ENCODE measurements at places on chromosomes 3 and 15.

DNA sequence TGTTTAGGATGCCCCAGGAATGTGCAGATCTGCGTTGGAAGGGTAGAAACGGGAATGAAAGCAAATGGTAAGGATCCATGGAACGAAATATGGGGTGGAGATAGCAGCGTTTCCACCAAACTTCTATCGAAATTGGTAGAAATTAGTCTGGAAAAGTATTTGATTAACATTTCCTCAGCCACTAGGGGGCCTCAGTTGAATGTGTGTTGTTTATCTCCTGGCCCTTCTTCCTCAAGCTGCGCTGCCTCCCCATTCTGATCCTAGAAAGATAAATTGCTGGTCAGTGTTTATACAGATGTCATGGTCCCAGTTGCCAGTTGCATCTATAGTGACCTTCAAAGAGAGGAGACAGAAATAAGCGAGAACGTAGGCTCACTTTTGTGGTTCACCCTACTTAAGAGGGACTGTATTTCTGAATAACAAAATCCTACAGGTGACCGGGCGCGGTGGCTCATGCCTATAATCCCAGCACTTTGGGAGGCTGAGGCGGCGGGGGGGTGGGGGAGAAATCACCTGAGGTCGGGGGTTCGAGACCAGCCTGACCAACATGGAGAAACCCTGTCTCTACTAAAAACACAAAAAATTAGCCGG is 457.1 kb downstream of the SQOR start:
- no peak for DNase-seq

- no peak for DNase-seq
These were observed 37.7 kb downstream of the MESD start for GRCh38 chr15:80951941-80952340.

DNA sequence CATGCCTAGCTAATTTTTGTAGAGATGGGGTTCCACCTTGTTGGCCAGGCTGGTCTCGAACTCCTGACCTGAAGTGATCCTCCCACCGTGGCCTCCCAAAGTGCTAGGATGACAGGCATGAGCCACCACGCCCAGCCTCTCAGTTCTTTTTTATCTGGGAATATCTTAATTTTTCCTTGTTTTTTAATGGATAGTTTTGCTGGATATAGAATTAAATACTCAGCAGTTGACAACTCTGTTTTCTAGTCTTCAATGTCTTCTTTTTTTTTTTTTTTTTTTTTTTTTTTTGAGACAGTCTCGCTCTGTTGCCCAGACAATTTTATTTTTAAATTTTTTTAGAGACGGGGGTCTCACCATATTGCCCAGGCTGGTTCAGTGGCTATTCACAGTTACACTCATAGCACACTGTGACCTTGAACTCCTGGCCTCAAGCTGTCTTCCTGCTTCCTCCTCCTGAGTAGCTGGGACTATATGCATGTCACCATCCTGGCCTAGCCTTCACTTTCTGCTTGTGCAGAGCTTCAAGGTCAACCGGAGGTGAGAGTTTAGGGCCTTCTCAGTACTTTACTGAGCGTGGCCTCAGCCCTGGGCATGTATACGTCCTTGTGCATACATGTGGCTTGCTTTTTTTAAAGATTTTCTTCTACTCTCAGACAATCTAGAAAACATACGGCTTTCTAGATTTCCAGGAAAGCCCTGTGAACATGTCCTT is 120.5 kb downstream of the ZNF609 start:
- DNase-seq: no peak

- no peak for DNase-seq
These were observed 407.9 kb upstream of the ATP11B start for GRCh38 chr3:182385356-182385755.

DNA sequence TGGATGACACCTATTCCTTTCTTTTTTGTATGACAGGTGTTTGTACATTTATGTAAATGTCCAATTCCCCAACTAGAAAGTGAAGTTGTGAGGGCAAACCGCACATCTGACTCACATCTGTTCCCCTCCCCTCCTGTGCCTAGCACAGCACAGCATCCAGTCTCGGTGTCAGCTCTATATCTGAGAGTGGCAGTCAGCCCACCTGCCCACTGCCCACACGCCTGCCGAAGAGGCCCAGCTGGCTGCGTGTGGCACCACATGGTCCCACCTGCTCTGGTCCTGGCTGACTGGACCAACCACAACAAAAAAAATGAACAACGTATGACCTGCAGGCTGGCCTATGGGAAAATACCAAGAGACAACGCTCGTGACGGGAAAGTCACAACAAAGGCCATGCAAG is 62.8 kb downstream of the XXYLT1 start:
- DNase-seq: no peak

- DNase-seq: no peak
These were observed 103.7 kb downstream of the RPLP1 start for GRCh38 chr15:69556344-69556743.

- DNase-seq: no peak
These were observed 6.6 kb downstream of the ACKR2 start for GRCh38 chr3:42815826-42816225.

DNA sequence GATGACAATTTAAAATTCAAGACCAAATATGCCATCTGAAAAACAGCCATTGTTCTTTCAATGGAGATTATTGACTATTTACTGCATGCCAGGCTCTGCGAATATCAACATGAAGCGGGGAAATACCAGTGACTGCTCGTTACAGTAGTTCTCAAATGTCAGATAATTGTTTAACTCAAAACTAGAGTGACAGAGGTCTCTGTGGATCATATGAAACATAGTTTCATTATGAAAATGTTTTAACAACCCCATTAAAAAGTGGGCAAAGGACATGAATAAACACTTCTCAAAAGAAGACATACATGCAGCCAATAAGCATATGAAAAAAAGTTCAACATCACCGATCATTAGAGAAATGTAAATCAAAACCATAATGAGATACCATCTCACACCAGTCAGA is 50.0 kb upstream of the GPR149 start:
- DNase-seq: no peak

GRCh38 chr3:179558742-179559364 is 3.9 kb upstream of the ACTL6A start:
- DNase-seq: peak; percentile 35

- no peak for DNase-seq
These were observed 17.1 kb downstream of the ZBED2 start for GRCh38 chr3:111577798-111578685.

DNA sequence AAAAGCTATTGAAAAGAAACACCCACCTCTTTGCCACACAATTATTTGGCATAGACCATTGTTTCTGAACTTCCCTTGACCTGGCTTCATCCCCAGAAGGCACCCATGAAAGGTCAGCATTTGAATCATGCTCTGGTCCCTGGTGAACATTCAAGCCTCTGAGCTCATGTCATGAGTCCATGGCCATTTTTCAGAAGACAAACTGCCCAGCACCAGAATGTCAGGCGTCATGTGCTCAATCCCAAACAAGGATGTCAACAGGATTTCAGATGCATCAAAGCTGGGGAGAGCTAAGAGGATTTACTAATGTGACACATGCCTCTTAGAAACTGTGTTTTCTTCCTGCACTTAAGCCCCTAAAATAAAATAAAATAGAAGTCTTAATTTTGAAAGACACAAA is 41.3 kb downstream of the TMED3 start:
- no peak for DNase-seq
